Hepatocyte (in vitro differentiated cells): ENCODE measurements at places on chromosomes 6 and 20. TPM values are rescaled to one million over a fixed set of nuclear protein-coding genes. Genes with fewer than 3 reads are reported as not detected.

DNA sequence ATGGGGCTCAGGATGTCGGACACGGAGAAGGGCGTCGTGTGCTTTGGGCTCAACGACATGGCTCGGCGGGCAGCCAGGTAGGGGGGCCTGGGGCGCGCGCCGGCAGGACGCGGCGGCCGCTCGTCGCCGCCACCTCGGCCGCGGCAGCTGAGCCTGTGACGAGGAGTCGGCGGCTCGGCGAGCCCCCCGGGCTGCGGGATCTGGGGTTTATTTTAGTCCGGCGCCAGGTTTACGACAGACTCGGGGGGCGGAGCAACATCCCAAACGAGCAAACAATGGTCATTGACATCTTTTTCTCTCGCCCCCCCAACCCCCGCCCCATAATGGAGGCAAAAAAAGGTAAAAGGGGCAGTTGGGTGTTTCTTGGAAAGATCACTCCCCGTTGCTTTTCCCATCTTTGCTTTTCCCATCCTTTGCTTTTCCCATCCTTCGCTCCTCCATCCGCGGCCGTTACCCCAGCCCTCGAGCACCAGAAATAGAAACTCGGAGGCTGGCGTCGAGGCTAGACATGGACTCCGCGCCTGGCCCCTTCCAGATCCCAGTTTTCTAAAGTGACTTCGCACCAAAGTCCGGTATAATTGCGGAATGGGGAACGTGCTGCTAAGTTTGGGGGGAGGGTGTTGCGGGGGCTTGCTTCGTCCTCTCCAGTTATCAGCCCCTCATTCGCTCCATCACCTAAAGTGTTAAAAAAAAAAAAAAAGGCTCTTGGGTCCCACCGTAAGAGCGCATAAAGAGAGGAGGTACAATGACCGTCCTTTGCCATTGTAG is at the start of gene NKX2-4:
Gene NKX2-4 (minus strand): TSS at position 186 of the 768 bp plus-strand sequence. CDS start 127 bp downstream, at position 59.
- peaks cover 5% of the 10 kb centered on the region for H3K4me1 ChIP-seq
- peaks cover 98% of the 10 kb centered on the region for H3K27me3 ChIP-seq
- no peak within 1 kb of the TSS for H3K4me3 ChIP-seq
- no peaks in the 10 kb centered on the region for H3K36me3 ChIP-seq
- peak; percentile 12 for DNase-seq

DNA sequence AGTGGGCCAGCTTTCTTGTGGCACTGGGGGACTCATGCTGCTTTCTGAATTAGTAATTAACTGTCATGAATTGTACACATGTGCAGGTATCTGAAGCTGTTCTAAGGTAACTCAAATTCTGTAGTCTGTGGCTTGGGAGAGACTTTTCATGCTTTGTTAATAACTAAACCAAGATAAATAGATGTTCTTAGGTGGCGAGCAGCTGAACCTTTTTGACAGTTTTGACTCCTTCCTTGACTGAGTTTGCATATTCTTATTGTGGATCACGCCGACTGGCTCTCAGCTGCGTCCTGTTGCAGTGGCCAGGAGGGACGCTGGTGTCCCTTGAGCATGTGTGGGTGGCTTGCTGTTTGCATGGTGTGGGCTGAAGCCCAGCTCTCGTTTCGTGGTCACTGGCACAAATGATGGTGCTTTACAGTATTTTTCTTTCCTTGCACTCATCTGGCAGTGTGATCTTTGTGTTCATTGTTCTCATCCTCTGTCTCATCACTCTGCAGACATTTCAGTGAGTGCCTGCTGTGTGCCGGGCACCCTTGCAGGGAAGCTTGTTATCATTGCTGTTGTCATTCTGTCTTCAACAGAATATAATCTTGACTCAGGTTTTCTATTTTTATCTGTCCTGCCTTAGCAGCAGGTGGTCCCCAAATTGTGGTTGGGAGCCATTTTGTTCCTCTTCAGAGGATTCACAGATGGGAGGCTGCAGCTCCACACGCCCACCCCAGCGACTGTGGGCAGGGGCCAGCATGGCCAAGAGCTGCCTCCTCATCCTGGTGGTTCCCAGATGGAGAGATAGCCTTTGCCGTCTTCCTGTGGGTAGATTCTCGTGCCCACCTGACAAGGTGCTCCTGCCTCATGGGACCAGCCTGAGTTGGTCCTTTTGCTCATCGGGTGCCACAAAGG is 39.6 kb downstream of the DUSP22 start:
- H3K27ac ChIP-seq = no peak overlapping the region
- no peaks in the 10 kb centered on the region for H3K36me3 ChIP-seq
- no peak for DNase-seq
- H3K4me1 ChIP-seq = no peaks in the 10 kb centered on the region

MAP1LC3A gene
- total RNA-seq = 28.1 and 32.1 TPM in 2 replicates

- no peaks in the 10 kb centered on the region for H3K36me3 ChIP-seq
- H3K4me1 ChIP-seq = no peaks in the 10 kb centered on the region
- DNase-seq = no peak
Measured at GRCh38 chr20:52434041-52434425, 242.5 kb upstream of the ZFP64 start.

GRCh38 chr6:69084746-69085335 is 449.8 kb downstream of the ADGRB3 start:
- no peak for DNase-seq
- H3K27ac ChIP-seq = no peak overlapping the region
- no peaks in the 10 kb centered on the region for H3K36me3 ChIP-seq
- no peaks in the 10 kb centered on the region for H3K4me1 ChIP-seq
- no peaks in the 10 kb centered on the region for H3K27me3 ChIP-seq
- H3K4me3 ChIP-seq = no peak overlapping the region

SLC25A27 gene
- total RNA-seq = 7.0 and 11.9 TPM in 2 replicates
